ENCODE measurements at places on chromosomes 1 and 21.

DNA sequence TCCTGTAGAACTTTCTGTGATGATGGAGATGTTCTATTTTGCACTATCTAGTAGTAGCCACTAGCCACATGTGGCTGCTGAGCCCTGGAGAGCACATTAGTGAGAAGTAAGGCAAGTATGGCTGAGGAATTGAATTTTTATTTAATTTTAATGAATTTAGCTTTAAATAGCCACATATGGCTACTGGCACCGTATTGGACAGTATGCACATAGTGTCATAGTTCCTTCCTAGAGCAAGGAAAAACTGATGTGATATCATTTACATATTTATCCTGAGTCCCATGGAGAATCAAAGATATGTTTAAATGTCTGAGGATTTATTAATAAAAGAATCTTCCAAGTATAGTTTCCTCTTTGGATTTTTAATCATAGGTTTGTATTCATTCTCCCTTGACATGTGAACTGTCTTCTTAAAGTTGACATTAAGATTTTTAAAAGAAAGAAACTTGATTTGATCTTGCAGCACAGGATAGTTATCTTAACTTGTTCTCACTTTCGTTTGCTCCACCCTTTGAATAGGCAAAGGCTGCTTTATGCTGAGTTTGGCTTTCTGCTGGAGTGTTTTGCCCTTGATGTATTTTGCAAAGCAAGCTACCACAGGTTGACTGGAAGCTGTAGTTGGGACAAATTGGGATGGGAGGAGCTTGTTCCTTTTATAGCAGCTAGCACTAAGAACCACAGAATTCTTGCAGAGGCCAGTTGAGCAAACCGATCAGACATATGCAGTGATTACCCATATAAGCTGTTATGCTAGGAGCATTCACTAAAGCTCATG is 129.7 kb downstream of the VPS13D start:
- no peak for DNase-seq

- no peak for DNase-seq
These were observed 74.6 kb downstream of the NENF start for GRCh38 chr1:212507369-212507768.

- DNase-seq: peak; percentile 38
These were observed 2.0 kb downstream of the SCMH1 start for GRCh38 chr1:41239988-41240610.

DNA sequence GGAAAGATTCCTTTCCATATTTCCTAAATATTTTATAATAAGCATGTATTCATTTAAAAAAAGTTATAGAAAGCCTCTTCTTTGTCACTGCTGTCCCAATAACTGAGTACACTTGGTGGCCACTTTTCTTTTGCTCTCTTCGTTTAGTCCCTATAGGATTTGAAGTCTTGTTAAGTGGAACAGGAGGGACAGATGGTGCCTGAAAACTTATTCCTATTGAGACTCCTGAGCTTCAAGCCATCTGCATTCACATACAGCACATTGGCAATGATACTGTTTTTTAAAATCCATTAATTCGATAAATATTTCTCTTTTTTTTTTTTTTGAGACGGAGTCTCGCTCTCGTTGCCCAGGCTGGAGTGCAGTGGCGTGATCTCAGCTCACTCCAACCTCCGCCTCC is 2.0 kb upstream of the ZBTB40 start:
- DNase-seq: no peak

DNA sequence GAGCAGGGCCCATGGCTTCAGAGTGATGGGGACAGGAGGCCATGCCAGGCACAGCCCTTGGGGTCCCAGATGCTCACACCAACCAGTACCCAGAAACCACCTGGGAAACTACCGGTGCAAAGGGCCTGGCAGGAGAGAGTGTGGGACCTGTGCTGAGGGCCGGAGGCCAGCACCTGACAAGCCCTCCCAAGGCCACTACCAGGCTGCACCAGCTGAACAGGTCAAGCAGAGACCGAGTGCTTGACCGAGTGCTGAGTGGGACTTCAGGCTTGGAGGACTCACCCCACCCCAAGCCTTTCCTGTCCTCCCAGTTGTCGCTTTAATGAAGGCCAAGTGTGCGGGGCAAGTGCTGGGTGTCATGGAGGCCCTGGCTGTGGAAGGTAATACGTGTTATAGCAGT is 36.5 kb downstream of the SNAP47 start:
- DNase-seq: no peak

- no peak for DNase-seq
These were observed 14.5 kb downstream of the PAX7 start for GRCh38 chr1:18644973-18645746.

GRCh38 chr1:31397360-31398095 is 15.5 kb upstream of the SERINC2 start:
- DNase-seq: no peak

- no peak for DNase-seq
These were observed 6.1 kb downstream of the ATF3 start for GRCh38 chr1:212614453-212615200.

GRCh38 chr1:70091811-70092210 is 113.6 kb downstream of the LRRC40 start:
- DNase-seq: no peak

DNA sequence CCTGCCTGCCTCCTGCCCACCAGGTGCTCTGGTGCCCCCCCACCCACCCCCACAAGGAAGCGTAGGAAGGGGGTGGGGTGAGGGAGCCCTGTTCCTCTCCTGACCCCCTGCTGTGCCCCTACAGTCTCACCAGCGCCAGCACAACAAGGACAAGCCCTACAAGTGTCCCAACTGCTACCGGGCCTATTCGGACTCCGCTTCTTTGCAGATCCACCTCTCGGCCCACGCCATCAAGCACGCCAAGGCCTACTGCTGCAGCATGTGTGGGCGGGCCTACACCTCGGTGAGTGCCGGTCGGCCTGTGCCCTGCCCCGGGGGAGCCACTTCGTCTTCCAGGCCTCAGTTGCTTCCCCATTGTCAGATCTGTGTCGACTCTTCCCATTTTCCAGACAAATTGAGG is 25.9 kb downstream of the A3GALT2 start:
- DNase-seq: no peak

- DNase-seq: no peak
These were observed 1.1 kb upstream of the MARCKSL1 start for GRCh38 chr1:32336963-32337675.

- DNase-seq: no peak
These were observed 50.3 kb upstream of the TMEM51 start for GRCh38 chr1:15103211-15103610.

GRCh38 chr1:67058242-67058641 is 4.3 kb upstream of the SLC35D1 start:
- DNase-seq: no peak

DNA sequence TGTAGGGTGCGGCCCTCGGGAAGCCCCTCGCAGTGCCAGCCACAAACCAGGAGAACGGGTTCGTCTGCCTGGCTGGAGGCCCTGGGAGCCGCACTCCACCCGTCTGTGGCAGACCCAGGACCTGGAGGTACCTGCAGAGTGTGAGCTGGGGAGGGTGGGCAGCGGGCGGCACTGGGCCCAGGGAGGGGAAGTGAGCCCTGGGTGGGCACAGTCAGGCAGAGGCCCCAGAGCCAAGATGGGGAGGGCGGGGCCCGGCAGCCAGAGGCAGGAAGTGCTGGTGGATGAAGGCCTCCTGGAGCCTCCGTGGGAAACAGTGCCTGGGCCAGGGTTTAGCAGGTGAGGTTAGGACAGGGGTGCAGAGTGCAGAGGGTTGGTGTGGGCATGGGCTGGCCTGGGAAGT is 4.0 kb upstream of the PEX10 start:
- no peak for DNase-seq

DNA sequence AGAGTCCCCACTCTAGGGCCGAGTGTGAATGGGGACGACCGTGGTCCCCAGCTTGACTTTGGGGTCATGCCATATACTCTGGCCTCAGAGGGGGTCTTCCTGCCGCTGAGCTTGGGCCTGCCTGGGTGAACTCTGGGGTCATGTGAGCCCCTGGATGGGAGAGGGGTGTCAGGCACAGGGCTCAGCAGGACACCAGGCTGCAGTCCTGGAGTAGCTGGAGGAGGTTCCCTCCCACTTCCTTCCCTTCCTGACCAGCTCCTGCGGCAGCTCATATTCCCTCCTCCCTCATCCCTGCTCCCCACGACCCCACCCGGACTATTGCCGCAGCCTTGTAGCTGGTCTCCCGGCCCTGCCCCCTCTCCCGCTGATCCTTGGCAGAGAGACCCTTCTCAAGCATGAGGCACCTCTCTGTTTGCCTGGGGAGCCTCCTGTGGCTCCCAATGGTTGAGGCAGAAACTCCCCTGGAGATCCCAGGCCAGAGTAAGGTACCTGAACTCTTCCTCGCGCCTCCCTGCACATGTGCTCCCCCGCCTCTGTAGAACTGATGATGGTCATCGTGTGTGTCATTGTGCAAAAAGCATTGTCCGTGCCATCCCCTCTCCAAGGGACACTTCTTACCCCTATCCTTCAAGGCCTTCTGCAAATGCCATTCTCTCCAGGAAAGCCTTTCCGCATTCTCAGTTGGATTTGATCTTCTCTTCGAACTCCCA is 1.8 kb downstream of the TNFRSF1B start:
- no peak for DNase-seq

DNA sequence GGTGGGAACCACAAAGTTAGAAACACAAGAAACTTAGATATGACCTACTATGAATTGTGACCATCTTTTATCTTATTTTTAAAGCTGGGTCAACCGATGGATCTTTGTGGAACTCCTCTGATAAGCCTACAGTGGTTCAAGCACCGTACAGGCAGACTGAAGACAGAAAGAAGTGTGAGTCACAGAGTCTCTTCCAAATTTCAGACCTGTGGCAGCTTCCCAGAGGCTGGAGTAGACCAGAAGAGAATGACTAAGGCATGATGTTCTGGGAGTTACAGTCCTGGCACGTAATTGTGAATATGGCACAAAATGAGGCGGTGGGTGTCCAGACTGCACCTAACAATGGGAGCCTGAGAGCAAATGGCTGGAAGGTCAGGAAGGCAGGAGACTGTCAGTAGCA is 70.0 kb downstream of the LMO4 start:
- peak; percentile 11 for DNase-seq

GRCh38 chr1:114509596-114510273 is 1.3 kb downstream of the TRIM33 start:
- no peak for DNase-seq

GRCh38 chr1:226657895-226658545 is 81.1 kb downstream of the ITPKB start:
- DNase-seq: no peak

GRCh38 chr1:60547821-60548220 is 474.3 kb upstream of the C1orf87 start:
- no peak for DNase-seq

DNA sequence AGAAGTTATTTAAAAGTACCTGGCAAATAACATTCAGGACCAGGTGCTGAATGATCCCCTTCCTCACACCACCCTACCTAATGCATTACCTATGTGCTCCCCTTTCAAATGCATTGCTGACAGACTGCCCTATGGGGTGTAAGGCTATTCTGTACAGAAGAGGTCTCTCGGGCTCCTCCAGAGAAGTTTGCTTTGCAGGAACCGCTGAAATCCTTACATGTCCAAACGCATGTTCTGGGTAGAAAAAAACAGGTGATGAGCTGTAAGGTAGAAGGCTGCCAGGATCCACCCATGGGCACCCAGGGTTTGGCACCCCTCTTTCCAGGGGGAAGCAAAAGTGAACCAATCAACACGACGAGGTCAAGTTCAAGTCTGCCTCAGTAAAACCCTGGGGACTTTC is 58.3 kb upstream of the TARBP1 start:
- no peak for DNase-seq

DNA sequence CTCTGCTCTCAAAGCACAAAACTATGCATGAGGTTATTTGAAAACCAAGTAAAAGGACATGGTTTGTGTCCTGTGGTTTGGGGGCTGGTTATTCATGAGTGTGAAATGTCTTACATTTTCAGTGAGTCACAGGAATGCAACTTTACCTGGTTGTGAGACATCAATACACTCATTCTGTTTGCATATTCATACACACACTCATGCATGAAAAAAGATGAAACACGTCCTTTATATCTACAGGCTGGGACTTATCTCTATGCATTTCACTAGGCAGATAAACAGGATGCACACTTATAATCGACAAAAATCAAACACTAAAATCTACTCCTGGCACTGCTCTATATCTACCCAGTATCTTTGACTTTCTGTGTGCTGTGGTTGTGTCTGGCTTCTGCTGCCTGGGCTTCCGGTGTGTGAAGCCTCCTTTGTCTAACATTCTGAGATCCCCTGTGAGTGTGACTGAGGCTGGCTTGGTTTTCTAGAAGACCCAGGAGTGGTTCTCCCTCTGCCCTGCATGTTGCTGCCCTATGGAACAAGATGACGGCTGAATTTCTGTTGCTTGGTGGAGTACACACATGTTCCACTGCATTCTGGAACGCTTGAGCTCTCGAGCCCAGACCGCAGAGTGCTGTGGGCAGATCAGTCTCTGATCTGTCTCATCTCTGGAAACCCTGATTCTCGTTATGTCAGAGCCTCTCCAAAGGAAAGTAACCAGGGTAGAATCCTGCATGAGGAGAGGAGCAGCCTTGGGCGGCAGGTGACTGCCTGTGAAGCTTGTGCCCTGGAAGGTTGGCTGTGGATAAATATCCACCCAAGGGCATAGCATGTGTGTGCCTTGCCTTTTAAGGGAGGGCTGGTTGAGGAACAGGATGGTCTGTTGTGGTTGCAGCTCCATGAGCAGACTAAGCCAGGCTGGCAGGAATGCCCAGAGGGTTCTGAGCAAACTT is 19.7 kb upstream of the FASLG start:
- peak; percentile 99 for DNase-seq

GRCh38 chr1:77950873-77951272 is 28.0 kb downstream of the FUBP1 start:
- DNase-seq: no peak

- no peak for DNase-seq
These were observed 37.7 kb downstream of the MYOM3 start for GRCh38 chr1:24074196-24074595.

- peak; percentile 90 for DNase-seq
These were observed 372.8 kb downstream of the PTBP2 start for GRCh38 chr1:97094247-97094972.

DNA sequence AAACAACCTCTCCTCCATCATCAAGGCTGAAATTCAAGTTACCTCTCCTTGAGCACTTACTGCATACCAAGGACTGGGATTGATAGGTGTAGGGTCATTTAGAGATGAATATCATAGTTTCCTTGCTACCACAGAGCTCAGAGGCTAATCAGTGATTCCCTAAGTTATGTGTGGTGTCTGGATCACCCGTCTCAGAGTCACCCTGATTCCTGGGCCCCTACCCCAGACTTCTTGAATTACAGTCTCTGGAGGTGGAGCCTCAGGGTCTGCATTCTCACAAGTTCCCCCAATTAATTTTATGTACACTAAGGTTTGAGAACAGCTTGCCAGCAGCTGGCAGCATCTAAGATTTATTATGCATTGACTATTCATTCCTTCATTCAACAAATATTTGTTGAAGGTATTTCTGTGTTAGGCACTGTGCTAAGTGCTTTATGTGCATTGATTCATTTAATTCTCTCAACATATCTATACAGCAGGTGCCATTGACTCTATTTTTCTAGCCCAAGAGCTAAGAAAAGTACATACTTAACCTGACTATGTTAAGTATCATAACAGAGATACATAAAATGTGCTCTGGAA is 182.9 kb upstream of the FGGY start:
- no peak for DNase-seq

GRCh38 chr1:219576931-219577730 is 35.8 kb downstream of the ZC3H11B start:
- no peak for DNase-seq

- DNase-seq: no peak
These were observed 98.7 kb downstream of the OBSCN start for GRCh38 chr1:228306275-228307217.
